ENCODE measurements at places on chromosomes 2 and 18. TPM values are rescaled to one million over a fixed set of nuclear protein-coding genes. Genes with fewer than 3 reads are reported as not detected.

- DNase-seq: no peak
Measured at GRCh38 chr2:37342591-37343220, 1.7 kb upstream of the QPCT start.

GRCh38 chr18:5150894-5151293, 46.2 kb downstream of the AKAIN1 start:
- DNase-seq: no peak

GRCh38 chr2:105862843-105863242, 118.1 kb downstream of the NCK2 start:
- DNase-seq: no peak

Gene DPP4
- 0.97 TPM for total RNA-seq

DNA sequence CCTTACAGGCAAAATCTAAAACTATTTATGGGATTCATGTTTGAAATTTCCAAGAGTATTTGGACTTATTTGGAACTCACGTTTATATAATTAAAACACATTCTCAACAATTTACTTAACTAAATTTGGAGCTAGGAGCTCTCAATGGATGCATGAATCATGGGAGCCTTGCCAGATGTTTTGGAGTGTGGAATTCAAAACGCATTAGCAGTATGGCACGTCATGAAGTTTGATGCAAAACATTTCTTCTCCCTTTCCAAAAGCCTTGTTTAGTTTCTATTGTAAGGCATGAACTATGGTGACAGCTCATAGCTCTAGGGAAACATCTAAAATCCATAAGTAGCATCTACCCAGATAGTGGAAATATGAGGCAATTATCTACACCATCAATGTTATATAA, 701.6 kb downstream of the SATB2 start:
- no peak for DNase-seq

DNA sequence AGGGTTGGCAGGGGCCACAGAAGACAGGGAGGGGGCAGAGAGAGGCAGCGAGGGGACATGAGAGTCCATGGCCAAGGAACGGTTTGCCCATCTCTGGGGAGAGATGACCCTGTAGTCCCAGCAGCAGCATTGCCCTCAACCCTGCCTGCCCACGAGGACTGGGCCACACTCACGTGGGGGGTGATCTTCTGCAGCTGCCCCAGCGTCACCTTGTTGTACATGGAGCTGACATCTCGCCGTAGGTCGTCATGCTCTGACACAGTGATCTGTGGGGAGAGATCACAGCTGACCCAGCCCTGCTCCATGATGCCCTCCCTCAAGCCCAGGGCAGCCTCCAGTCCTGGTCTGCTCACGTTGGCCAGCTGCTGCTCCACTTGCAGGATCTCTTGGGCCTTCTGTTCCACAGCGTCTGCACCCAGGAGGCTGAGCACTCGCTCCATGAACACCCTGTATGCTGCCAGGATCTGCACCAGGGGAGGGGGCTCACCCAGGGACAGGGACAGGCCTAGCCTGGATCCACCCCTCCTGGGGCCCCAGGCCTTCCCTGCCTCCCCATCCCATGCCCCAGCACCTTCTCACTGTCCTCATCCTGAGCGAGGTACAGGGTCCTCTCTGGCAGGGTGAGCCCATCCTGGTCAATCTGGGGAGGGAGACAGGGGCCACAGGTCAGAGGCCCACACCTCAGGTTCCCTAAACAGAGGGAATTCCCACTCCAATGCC, 2.8 kb downstream of the ECEL1 start:
- DNase-seq: no peak

GRCh38 chr2:110876167-110876999, 144.0 kb downstream of the ACOXL start:
- no peak for DNase-seq

DNA sequence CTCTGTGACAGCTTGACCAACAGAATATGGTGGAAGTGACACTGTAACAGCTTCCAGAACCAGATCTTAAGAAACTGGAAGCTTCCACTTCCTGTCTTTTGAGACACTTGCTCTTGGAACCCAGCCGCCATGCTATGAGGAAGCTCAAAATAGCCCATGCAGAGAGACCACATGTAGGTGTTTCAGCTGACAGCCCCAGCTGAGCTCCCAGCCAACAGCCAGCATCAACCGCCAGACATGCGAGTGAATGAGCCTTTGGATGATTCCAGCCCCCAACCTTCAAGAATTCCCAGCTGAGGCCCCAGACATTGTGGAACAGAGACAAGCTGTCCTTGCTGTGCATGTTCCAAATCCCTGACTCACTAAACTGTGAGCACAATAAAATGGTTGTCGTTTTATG, 27.9 kb downstream of the ACVR1 start:
- DNase-seq: no peak

DNA sequence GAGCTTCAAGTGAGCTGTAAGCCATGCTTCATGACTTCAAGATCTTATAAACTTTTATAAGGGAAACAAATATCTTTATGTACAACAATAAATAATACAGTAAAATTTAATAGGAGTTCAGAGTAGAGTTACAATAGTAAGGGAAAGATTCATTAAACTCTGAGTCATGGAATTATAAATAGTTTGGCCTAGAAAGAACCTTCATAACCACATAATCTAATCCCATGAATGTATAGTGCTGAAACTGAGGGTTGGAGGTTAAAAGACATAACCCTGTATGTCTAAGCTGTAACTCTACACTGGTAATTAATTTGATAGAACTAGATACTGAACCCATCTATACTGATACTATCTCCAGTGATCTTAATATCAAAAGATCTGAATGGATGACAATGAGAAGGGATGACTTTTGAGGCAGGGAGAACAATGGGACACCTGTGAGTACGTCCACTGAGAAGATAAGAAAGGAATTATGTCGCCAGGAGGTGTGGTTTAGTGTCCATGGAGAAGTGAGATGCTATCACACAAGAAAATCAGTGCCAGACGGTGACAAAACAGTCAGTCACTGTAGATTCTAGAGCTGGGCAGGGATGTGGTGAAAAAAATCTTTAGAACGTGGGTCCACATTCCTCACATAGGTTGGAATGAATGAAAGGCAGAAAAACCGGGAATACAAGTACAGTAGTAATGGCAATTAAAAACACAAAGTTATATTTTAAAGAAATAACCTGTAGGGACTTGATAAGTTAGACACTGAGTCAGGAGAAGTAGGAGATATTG, 1.1 kb downstream of the IL1F10 start:
- DNase-seq: no peak

- no peak for DNase-seq
Measured at GRCh38 chr2:198950803-198951202, 506.9 kb downstream of the SATB2 start.

GRCh38 chr18:47872426-47872825, 58.0 kb downstream of the SMAD2 start:
- no peak for DNase-seq

- DNase-seq: no peak
Measured at GRCh38 chr2:7452110-7452876, 535.1 kb downstream of the RNF144A start.

- no peak for DNase-seq
Measured at GRCh38 chr18:22505141-22505591, 87.5 kb upstream of the CTAGE1 start.

Gene B4GALT6
- total RNA-seq: 2.5 TPM

DNA sequence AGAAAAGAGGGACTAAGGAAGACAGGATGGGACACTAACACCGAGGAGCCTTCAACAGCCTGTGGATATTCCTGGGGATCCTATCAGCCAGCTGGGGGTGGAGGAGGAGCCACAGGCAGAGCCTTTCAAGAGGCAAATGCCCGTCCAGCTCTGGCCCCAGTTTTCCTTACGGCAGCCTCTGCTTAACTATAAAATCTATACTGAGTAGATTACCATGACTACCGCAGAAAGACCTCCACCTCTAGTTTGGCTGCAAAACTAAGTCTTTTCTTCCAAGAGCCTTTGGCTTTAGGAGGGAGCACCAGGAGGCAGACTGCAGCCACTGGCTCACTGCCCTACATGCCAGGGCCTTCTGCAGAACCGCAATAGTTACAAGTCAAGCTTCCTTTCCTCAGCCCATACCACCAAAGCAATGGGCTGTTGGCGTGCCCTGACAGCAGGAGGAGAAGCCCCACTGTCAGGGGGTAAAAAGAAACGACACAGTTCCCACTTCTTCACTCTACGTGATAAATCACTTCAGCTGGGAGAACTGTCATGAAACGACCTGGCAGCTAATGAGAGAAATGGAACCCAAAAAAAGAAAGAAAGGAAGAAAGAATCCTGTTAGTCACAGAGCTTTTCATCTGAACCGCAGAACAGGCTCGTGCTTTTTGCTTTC, 25.1 kb upstream of the CREB1 start:
- no peak for DNase-seq
